NCI-H2081 (cell line): ENCODE measurements at places on chromosomes 1 and 21.

- DNase-seq = no peak
These were observed 50.8 kb upstream of the NEK7 start for GRCh38 chr1:198106011-198106410.

GRCh38 chr1:151145304-151146071 is 943 bp downstream of the SEMA6C start:
- no peak for DNase-seq

GRCh38 chr21:34688715-34689114 is 19.9 kb downstream of the CLIC6 start:
- DNase-seq = no peak

DNA sequence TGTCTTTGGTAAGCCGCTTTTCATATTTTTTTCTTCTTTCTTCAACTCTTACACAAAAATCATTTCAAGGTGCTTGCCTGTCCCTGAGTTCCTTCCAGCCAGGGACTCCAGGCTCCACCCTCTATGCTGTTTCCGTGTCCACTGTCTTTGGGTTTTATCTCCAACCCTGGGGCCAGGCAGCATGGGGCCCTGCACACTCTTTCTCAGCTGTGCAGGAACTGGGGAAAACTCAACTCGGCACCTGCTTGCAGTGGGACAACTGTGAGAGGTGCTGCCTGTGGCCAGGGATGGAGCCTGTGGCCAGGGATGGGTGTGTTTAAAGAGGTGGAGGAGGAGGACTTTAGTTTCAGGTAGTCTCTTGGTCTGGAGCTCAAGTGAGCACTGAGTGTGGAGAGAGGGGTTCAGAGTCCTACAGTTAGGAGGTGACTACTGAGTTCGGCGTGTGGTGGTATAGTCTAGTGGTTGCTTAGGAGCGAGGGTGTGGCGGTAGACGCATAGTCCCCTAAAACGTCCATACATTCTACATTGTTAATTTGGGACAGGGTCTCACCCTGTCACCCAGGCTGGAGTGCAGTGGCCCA is 13.4 kb downstream of the TNFRSF8 start:
- no peak for DNase-seq

GRCh38 chr1:239947801-239948200 is 143.9 kb upstream of the FMN2 start:
- no peak for DNase-seq

- DNase-seq = no peak
These were observed 39.7 kb downstream of the RNASEL start for GRCh38 chr1:182549346-182549745.

DNA sequence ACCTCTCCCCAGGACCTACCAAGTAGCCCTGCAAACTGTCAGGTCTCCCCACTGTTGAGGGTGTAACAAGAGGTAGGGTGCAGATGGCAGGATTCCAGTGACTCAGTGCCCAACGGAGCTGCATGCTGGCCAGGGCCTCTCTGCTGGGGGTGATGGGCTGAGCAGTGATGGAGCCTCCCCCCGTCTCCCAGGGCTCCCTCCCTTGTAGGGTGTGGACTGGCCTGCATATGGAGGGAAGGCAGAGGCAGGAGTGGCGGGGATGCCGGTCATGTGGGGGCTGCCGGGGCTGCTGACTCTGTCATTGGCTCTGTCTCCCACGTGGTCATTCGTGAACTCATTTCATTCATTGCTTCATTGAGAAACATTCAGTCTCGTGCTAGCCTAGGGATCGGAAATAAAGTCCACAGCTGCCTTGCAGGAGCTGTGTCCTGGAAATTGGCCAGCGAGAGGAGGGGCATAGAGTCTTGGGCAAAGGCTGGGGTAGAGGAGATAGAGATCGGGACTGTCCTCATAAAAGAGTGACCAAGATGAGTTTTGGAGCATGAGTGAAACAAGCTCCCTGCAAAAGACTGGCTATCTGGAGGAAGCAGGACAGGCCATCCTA is 22.9 kb upstream of the DISP3 start:
- DNase-seq = no peak

DNA sequence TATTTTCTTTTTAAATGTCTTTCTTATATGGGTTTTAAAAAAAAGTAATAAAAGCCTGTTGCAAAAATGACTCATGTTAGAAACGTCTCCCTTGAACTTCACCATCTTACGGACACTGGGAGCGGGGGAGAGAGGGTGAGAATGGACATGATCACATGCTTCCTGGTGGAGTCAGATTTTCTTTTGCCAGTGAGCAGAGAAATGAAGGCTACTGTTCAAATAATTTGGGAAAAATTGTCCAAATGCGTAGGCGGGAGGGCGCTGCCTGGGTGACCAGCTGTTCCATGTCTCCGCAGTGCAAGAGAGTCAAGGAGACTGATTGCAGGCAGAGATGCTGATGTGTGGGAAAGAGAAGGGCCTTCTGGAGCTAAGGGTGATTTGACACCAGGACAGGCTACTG is 23.1 kb downstream of the EIF2D start:
- no peak for DNase-seq

- no peak for DNase-seq
These were observed 683.4 kb downstream of the PTPRC start for GRCh38 chr1:199322278-199322677.

DNA sequence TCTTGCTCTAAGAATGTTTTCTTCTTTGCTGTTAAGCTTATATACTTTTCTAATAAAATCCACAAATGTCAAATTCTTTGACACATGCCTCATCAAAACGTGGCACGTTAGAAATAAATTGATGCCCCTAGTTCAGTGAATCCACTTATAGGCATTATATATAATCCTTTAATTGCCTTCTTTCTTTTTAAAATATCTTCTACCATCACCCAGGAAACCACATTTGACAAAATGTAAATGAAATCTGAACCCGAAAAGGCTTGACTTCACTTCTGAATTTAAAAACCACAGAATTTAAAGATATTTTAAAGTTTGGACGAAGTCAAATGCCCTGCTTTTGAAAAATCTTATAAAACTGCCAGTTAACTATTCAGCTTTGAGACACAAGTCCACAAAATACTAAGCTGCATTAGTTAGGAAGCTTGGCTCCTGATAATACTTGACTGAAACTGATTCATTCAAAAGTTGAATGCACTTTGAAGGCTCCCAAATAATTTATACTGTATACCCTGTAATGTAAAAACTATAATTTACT is 22.4 kb upstream of the KIFAP3 start:
- DNase-seq = no peak

GRCh38 chr1:160625725-160626498 is 20.9 kb downstream of the SLAMF1 start:
- DNase-seq = no peak

GRCh38 chr1:218679988-218680748 is 335.0 kb downstream of the TGFB2 start:
- DNase-seq = no peak
